ENCODE measurements at places on chromosomes 4 and X. TPM values are rescaled to one million over a fixed set of nuclear protein-coding genes. Genes with fewer than 3 reads are reported as not detected.

The KLKB1 gene
- total RNA-seq: 0.49 TPM

The FAM149A gene
- total RNA-seq: 5.6 TPM

The TAF7L gene
- total RNA-seq: 0.19 TPM

The GAGE12E gene
- total RNA-seq: not detected

The CENPI gene
- 39.8 TPM for total RNA-seq

DNA sequence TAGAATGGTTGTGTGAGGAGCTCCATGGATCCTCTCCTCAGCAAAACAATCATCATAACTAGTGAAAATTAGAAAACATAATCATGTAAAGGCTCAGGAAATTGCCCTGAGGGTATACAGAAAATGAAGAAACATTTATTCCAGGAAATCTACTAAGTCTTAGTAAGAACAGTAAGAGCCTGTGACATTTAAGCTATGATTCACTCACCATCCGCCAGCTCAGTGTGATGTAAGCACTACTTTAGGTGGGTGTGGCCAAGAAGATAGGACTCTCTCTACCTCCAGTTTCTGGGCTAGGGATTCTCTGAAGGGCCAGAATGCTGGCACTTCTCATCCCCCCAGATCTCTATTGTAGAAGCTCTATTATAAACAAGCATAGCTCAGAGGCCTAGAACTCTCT, 147.5 kb downstream of the DLG3 start:
- no peak for DNase-seq

- DNase-seq: no peak
Observed at GRCh38 chr4:38930707-38931106, 63.1 kb downstream of the FAM114A1 start.

DNA sequence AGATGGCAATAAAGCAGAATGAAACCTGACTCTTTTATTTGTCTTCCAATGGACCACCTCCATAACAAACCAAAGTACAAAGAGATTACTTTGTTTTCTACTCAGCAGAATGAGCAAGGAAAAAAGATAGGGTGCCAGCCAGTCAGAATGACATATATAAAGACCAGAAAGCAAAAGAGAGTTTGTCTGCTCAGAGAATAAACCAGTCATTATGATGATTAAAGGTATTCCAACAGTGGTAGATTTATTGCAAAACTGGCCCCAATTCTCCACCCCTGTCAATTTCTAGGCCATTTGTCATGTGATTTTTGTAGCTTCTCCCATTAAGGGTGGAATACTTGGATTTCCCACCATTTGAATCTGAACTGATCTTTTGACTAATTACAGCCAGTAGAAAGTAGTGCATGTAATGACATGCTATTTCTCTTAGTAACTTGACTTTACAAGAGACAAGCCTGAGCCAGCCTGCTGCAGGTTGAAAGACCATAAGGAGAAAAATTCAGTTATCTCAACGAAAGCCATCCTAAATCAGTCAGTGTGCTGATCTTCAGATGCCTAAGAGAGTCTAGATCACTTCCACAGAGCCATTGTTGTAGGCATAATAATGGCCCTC, 203.1 kb downstream of the EPHA5 start:
- DNase-seq: no peak

DNA sequence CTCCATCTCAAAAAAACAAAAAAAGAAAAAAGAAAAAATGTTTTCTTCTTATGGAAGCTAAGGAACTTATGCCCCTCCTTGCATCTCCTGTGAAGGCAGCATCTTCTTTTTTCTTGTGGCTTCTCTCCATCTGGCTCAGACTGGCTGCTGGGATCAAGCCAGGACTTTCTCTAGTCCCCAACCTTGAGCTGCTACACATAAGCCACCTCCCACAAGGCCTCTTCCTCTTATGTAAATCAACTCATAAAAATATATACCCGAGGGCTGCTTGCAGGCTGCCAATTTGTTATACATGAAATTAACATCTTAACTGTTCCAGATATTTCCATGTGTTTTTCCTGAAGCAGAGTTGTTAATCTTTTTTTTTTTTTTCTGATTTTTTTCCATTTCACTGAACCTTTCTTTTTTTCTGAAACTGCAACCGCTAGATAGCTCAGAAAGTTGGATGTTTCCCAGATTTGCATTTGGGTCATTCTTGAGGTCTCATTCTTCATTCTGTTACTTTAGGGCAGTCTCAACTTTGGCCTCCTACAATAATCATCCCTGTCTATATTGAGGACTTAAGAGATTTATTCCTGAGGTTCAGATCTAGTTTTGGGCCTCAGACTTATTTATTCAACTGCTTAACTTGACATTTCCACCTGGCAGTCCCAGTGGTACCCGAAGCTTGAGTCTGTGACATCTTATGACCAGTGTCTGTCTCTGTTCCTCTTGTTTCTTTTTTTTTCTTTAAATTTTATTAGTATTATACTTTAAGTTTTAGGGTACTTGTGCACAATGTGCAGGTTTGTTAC, 10.3 kb downstream of the SNX25 start:
- no peak for DNase-seq

- no peak for DNase-seq
Observed at GRCh38 chr4:149211876-149212275, 603.8 kb downstream of the IQCM start.

- DNase-seq: no peak
Observed at GRCh38 chr4:131347816-131348215, 1801.3 kb upstream of the PCDH10 start.

DNA sequence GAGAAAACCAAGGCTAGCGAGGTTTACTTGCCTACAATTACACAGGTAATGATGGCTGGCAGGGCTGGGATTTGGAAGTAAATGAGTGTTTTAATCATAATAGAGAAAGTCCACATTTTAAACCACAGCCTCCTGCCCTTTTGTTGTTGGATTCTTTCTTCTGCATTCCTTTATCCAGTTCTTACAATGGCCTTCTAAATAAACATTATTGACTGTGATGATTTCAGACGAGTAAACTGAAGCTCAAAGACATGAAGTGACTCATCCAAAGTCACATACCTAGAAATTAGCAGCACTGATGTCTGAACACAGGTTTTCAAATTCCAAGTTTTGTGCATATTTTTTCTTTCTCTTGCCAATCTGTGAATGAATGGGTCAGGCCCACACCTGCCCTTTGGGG, 51.2 kb upstream of the C1QTNF7 start:
- DNase-seq: no peak

GRCh38 chr4:64911846-64912245, 502.6 kb upstream of the TECRL start:
- DNase-seq: no peak

GRCh38 chrX:100745806-100746537, 14.1 kb upstream of the SYTL4 start:
- DNase-seq: no peak

DNA sequence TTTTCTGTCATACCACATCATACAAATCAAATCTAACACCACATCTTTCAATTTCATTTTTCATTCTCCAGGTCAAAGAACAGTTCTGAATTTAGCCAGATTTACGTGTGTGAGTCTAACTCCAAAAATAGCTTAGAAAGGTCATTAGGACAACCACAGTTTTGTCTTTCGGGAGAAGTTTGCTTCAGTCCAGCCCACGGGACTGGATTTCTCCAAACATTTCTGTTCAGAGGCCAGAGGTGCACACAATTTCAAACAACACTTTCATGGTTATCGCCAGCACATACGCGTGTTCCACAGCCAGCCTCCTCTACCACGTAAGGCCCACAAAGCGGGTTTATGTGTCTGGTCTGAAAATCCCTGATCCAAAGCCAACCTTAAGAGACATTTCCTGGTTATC, 65.9 kb downstream of the VEGFC start:
- no peak for DNase-seq

- no peak for DNase-seq
Observed at GRCh38 chr4:126937342-126937741, 695.4 kb upstream of the INTU start.

DNA sequence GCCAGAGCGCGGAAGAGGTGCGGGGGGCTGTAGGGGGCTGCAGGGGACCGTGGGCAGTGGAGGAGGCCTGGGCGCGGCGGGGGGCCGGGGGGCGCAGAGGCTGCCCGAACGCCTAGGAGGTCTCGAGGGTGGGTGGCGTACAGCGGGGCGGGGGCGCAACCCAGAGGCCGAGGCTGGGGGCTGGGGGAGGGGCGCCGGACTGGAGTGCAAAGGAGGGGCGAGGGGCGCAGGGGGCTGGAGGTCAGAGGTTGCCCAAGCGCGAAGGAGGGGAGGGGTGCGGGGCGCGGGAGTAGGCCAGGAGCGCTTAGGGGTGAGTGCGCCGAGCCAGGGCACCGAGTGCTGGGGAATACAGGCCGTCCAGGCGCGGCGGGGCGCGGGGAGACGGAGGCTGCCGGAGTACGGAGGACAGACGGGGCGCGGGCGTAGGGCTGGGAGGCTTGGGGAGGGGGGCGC, 255 bp downstream of the GYG2 start:
- peak; percentile 48 for DNase-seq

Measured in neural crest cell (in vitro differentiated cells).